ENCODE measurements at places on chromosomes 3 and 15. TPM values are rescaled to one million over a fixed set of nuclear protein-coding genes. Genes with fewer than 3 reads are reported as not detected.

DNA sequence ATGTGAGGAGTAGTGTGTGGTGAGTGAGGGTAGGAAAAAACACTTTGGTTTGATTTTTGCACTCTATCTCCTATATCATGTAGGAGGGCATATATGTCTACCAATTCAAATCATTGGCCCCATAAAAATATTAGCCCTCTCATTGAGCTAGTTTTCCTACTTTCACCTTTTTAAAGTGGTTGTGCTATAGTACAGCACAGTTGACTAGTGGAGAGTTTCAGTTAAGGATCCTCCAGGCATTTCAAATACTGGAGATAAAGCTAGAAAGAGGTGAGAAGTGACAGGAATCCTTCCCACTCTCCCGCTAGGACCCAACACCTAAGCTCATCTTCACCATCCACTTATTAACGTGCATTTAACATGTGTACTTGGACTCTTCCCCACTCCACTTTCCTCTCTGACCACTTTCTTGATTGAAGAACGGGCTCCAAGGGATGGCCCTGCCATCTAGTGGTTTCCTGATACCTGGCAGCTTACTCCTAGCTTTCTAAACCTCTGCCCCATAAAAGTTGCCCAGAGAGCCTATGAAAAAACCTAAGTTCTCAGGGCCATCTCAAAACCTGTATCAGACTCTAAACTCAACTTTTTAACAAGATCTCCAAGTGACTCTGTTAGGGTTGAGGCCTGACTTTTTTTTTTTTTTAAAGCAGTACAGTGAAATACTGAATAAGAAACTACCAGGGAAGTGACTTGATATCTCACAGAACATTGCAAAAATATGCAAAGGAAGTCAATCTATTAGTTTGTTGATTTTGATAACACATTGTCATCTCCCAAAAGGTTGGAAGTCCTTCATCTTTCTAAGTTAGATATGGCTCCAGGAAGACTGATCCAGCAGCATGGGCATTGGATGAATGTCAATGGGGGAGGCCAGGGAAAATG lies 17.9 kb downstream of the IL12A start:
- peak; percentile 38 for DNase-seq

GRCh38 chr3:47976135-47976732 lies 40.0 kb downstream of the MAP4 start:
- no peak for DNase-seq

GRCh38 chr15:39907216-39907615 lies 12.8 kb downstream of the GPR176 start:
- no peak for DNase-seq

GRCh38 chr15:97981758-97982157 lies 21.3 kb downstream of the ARRDC4 start:
- DNase-seq = no peak

DNA sequence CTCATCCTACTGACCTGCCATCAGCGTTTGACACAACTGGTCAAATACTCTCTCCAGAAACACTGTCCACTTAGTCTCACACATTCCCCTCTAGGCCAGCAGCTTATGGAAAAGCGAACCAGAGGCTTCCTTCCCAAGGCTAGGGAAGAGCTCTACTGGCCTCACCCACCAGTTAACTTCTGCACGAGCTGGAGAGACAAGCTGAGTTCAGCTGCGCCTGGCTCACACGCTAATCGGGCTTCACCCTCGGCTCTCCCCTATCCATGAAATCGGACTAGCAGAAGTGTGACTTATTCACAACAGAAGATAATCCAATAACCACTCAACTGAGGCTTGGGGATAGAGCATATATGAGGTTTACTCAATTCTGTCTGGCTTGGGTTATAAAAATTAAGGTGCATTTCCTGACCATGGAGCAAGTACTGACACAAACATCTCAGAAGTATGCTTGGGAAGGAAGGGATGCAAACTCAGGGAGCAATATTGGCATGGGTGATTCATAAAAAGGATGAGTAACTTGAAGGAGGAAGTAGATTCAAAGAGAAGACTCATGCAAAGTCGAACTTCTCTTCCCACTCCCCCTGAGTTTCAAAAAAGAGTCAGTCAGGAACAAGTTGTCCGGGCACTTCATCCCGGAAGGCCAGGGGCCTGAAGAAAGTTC lies 73.1 kb downstream of the XXYLT1 start:
- DNase-seq = peak; percentile 1

DNA sequence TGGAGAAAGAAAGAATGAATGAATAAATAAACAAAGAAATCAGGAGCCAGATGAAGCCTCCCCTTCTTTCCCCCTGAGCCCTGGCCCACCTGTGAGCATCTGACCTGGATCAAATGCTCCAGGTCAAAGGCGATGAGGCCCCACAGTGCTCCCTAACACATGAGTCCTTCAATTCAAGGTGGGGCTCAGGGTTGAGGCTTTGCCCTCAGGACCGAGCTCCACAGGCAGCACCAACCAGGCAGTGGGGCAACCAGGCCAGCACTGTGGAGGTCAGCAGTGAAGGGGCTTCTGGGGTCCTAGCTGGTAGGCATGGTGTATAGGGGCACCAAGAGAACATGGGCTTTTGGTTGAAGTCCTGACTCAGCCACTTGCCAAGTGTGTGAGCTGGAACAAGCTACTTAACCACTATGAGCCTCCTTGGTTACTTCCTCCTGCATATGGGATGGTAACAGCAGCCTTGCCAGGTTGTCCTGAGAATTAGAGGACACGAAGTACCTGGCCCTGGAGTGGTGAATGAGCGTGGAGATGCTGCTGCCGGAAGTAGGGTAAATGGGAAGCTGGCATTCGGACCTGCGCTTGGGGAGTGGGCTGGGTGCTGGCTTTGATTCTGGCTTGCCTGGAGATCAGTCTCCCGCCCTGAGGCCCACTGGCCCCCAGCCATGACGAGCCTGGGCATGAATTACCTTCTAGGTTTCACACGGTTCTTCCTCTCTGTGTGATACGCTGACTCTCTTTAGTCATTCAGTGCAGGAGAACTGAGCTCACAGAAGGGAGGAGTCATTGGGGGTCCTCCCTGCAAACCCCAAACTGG lies 10.0 kb upstream of the PAQR5 start:
- no peak for DNase-seq

GRCh38 chr3:127072221-127072771 lies 89.4 kb downstream of the PLXNA1 start:
- DNase-seq = no peak

GRCh38 chr3:187753516-187753915 lies 8.2 kb upstream of the BCL6 start:
- no peak for DNase-seq

DNA sequence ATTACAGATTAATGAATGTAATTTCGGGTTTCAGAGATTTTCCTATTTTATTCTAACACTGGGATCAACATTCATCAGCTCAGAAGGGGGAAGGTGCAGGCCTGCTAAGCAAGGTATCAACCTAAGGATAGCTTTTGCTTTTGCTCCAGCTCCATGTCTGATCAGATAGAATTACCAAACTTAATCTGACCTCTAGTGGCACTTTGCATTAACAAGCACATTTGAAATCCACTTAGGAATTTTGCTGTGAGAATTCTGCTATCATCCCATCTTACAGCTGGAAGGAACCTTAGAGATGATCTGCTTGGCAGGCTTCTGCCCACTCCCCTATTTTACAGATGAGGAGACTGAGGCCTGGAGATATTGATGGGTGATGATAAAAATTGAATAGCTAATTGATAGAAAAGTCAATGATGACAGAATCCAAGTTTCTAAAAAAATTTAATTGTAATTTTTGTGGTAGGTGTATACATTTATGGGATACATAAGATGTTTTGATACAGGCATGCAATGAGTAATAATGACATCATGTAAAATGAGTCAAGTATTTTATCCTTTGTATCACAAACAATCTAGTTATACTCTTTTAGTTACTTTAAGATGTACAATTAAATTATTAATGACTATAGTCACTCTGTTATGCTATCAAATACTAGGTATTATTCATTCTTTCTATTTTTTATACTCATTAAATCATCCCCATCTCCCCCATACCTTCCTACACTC lies 209.2 kb upstream of the ZPLD1 start:
- no peak for DNase-seq

- DNase-seq = no peak
Measured at GRCh38 chr3:119550192-119550910, 9.1 kb downstream of the CD80 start.

GRCh38 chr3:107524326-107524840 lies 1.6 kb downstream of the BBX start:
- DNase-seq = no peak

DNA sequence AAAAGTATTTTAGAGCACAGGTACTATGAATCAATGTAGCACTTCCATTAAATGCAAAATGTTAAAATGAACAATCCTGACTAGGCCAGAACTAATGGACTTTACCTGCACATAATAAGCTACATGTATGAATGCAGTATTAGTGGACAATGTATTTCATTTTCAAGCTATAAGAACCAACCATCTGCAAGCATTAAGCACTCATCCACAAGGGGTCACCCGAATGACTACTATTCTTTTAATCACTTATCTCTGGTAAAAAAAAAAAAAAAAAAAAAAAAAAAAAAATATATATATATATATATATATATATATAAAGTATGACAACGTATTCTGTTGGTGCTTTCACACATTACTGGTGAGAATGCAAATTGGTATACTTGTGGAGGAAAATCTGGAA lies 7.2 kb downstream of the HERC1 start:
- DNase-seq = no peak

GRCh38 chr3:145719114-145719513 lies 441.9 kb downstream of the PLOD2 start:
- DNase-seq = no peak

GRCh38 chr3:29335438-29335837 lies 54.6 kb downstream of the RBMS3 start:
- peak; percentile 86 for DNase-seq

- DNase-seq = peak; percentile 69
Measured at GRCh38 chr15:56798639-56799038, 65.3 kb upstream of the ZNF280D start.

- no peak for DNase-seq
Measured at GRCh38 chr3:69328963-69329302, 57.0 kb downstream of the FRMD4B start.

DNA sequence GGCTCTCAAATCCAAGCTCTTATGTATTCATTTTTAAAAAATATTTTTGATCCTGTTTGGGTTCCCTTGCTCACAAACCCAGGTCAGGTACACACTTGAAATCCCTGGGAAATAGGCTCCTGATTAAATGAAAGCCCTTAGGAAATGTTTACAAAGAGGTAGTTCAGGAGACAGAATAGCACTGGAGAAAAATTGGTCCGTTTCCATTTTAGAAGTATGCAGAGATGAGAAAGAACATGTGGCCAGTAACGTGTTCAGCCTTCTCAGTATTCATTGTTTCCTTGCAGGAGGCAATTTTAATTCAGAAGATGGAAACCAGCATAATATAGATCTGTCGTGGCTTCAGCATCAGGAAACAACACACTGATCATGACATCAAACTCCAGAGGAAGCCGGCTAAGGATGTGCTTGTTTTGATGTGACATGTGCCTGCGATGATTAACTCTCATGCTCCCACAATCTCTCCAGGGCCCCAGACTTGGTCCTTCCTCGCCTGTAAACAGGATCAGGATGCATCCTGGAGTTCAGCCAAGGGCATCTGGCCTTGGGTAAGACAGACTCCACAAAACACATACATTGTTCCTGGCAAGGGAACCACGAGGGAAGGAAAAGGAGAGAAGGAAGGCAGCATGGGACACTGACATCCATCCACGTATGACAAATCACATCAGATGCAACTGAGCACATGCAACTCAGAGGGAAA lies 350.5 kb upstream of the THBS1 start:
- DNase-seq = no peak

- DNase-seq = no peak
Measured at GRCh38 chr3:45332493-45332892, 55.9 kb upstream of the LARS2 start.

- no peak for DNase-seq
Measured at GRCh38 chr3:69090021-69090420, 5.3 kb downstream of the ARL6IP5 start.

Gene SNTN
- not detected for total RNA-seq

Gene ZNF106
- 851 TPM for total RNA-seq

Gene UBXN7
- total RNA-seq = 29.5 TPM

Gene IGSF10
- 8.8 TPM for total RNA-seq

Gene UQCRC1
- total RNA-seq = 812 TPM

Gene ACAD9
- 33.0 TPM for total RNA-seq

Gene ARHGEF26
- total RNA-seq = 1.3 TPM

Gene ALDH1L1
- total RNA-seq = 26.9 TPM
